ENCODE measurements at places on chromosomes 2 and 18.

GRCh38 chr2:210459880-210460279, 16.7 kb downstream of the LANCL1 start:
- no peak for DNase-seq

GRCh38 chr18:7601246-7601615, 34.1 kb downstream of the PTPRM start:
- no peak for DNase-seq

GRCh38 chr2:64524604-64525316, 632 bp downstream of the AFTPH start:
- DNase-seq, result peak; percentile 14

- no peak for DNase-seq
These were observed 309.9 kb upstream of the RAB12 start for GRCh38 chr18:8299054-8299980.

DNA sequence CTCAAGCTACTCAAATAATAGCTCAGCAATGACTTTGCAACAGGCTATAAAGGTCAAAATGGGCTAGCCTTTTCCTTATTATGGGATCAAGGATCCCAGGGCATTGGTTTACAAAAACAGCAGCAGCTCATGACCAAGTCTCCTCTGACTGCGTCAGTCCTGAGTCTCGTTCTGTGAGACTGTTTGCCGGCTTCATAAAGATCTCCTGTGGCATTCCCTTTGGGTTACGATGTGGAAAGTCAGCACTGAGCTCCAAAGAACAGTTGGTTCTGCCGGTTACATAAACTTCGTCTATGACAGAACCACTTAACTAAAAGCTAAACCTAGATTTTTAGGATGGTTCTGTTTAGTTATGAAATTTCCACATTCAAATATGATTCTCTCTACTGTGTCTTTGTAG, 674.9 kb downstream of the ZEB2 start:
- DNase-seq, result no peak

DNA sequence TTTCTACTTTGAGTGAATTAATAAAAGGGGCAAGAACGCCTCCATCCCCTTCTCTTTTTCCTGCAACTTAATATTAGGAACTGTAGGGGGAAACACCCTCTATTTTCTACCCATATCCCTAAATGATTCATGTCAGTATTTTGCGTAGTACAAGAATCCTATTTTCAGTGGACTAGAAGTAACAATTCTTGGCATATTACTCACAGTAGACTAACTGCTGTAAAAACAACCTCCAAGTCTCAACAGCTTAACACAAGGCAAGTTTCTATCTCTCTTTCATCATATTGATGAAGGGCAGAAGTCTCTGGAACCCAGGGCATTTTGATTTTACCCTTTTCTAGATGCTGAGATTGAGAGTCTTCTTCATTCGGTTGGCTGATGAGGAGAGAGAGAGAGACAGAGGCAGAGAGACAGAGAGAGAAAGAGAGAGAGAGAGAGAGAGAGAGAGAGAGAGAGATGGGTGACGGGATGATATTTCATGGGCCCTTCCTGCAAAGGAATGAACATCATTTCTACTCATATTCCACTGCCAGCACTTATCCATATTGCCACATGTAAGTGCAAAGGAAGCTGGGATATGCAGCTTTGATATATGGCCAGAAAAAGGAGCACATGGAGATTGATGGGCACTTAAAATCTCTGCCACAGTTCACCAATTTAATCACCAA, 481.6 kb downstream of the LPIN1 start:
- DNase-seq, result no peak

Measured in stimulated activated CD8-positive, alpha-beta memory T cell treated with anti-CD3 and anti-CD28 coated beads, Interleukin-4, amount 100 ng/mL, for 4 hours (primary cell).